ENCODE measurements at places on chromosomes 12 and 14.

- no peak for DNase-seq
Observed at GRCh38 chr14:54278665-54279295, 118.0 kb upstream of the CDKN3 start.

- DNase-seq: no peak
Observed at GRCh38 chr12:50614167-50614759, 109.5 kb downstream of the DIP2B start.

DNA sequence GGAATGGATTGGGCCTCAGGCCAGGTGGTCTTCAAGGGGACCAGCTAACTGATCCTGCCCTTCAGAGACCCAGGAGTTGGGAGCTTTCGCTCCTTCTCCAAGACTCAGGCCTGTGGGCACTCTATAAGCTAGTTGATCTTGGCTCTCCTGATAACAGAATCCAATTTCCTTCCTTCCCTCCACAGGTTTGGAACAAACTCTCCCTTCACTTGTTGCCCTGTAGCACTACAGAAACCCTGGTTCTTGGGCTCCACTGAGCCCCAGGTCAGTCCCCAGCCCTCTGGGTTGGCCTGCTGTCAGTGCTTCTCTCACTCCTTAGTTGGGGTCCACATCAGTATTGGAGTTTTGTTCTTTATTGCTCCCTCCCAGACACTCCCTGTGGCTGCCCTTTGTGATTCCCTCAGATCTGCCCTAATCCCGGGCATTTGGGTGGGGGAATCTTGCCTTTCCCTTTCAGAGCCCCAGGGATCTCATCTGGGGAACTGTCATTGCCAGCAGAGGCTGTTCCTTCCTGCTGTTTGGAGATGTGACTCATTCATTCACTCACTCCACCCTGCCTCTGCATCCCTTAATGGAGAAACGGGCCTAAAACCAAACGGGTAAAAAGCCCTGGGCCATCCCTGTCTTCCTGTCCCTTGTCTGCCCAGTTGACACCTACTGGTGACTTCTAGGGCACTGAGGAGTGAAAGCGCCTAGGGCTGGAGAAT, 4.4 kb upstream of the GPD1 start:
- DNase-seq: no peak

GRCh38 chr12:78470354-78471195, 394.0 kb upstream of the SYT1 start:
- peak; percentile 52 for DNase-seq

- DNase-seq: no peak
Observed at GRCh38 chr14:94539181-94539580, 22.1 kb upstream of the SERPINA4 start.

DNA sequence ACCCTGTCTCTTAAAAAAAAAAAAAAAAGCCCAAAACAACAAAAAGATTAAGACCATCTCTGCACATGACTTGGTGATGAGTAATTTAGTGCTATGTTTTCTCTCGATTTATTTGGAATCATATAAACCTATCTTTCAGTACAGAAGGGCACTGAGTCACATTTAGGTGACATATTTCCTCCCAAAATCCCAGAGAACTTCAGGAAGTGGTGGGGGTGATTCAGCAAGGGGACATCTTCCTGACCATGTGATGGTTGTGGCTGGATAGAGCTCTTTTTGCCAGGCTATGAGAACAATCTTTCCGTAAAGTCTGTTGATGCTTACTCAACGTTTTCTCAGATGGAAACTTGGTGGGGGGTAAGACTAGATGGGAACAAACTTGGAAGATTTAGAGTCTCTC, 50.0 kb downstream of the PPFIBP1 start:
- DNase-seq: no peak

DNA sequence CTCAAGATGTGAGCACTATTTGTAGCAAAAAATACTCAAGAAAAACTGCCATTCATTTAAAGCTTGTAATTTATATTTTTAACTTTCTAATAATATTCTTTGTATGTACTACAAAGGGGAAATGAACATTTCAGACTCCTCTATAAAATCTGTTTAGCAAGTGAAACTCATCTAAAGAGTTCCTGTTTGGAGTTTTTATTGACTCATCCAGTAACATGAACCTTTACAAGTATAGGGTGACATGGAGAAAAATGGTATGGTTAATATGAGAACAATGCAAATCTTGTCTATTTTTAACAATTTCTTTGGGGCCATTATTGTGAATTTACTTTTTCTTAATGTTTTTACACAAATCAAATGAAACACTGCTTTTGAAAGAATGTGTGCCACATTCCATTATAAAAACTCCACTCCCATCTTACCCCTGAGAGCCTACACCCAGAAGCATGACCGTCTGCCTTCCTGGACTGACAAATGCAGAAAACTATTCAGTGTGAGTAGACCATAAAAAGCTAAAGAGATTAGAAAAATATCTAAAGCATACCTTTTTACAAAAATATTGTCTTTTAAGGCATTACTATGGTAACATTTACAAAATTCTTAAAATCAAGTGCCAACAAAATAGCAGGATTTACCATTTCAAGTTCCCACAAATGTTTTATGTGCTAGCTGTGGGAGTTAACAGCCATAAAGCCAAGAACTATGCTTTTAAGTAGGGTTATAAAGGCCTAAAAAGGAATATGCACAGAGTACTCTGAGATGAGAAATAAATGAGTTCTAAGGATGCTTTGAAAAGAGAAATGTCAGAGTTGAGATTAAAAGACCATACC, 144.0 kb downstream of the ADAMTS20 start:
- no peak for DNase-seq

- no peak for DNase-seq
Observed at GRCh38 chr12:52975820-52976573, 27.1 kb downstream of the KRT18 start.

GRCh38 chr14:68797121-68797670, 4.3 kb upstream of the ZFP36L1 start:
- DNase-seq: peak; percentile 77

- no peak for DNase-seq
Observed at GRCh38 chr14:99512110-99512449, 30.9 kb downstream of the CCNK start.

GRCh38 chr12:12563290-12563928, 746 bp upstream of the DUSP16 start:
- DNase-seq: no peak

DNA sequence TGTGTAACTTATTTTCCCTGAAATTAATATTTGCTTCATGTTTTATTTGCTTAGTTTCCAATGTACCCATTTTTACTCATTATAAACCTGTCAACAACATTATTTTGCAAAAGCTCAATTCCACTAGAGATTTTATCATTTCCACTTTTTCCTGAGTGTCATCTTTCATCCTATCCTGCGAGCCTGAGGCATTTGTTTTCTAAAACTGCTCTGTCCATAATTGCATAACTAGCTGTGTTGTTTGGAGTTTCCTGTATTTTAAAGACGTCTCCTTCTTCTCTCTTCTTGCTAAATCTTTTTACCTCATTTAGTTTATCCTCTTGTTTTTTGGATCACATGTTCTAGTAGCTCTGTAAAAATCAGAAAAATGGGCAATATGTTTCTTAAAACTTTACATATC, 332.7 kb upstream of the NOVA1 start:
- DNase-seq: no peak

GRCh38 chr14:61080591-61081010, 99.6 kb downstream of the SLC38A6 start:
- no peak for DNase-seq

GRCh38 chr14:44814196-44814595, 147.6 kb downstream of the KLHL28 start:
- no peak for DNase-seq

- no peak for DNase-seq
Observed at GRCh38 chr14:88252498-88252897, 70.6 kb downstream of the KCNK10 start.

DNA sequence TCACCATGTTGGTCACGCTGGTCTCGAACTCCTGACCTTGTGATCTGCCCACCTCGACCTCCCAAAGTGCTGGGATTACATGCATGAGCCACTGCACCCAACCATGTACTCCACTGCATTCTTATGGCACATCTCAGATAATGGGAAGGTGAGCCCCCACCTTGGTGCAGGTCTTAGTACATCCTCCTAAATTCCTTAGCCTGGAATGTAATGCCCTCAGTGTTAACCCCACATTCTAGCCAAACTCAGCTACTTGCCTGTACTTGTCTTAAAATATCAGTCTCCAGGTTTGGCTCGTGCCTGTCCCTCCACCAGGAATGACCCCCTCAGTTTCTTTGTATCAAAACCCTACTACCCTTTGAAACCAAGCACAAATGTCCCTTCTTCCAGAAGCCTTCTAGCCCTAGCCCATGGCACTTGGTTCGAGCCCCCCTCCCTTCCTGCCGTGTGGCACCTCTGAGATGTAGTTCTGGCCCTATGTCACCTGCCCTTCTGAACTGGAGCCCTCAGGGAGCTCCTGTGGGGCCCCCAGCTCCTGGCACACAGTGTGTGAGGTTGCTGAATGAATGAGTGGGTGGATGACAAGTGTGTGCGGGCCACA, 8.4 kb downstream of the KCNH3 start:
- DNase-seq: no peak

GRCh38 chr14:104557766-104558165, 21.8 kb upstream of the C14orf180 start:
- no peak for DNase-seq

GRCh38 chr12:68290126-68290525, 36.7 kb upstream of the IL22 start:
- DNase-seq: no peak

DNA sequence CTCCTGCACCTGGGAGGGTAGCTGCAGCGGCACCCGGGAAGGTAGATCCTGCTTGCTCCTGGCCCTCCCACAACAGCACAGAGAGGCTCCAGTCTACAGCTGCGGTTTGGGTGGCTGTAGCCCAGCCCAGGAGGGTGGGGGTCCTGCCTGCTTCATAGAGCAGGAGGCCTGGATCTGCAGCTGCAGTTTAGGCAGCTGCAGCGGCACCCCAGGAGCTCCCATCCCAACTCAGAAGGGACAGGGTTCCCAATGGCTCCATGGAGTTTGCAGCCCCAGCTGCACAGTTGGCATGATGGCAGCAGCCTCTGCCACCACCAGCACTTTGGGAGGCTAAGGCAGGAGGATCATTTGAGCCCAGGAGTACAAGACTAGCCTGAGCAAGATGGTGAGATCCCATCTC, 38.5 kb downstream of the TIMELESS start:
- no peak for DNase-seq

GRCh38 chr12:123948796-123949769, 23.5 kb downstream of the CCDC92 start:
- DNase-seq: no peak

DNA sequence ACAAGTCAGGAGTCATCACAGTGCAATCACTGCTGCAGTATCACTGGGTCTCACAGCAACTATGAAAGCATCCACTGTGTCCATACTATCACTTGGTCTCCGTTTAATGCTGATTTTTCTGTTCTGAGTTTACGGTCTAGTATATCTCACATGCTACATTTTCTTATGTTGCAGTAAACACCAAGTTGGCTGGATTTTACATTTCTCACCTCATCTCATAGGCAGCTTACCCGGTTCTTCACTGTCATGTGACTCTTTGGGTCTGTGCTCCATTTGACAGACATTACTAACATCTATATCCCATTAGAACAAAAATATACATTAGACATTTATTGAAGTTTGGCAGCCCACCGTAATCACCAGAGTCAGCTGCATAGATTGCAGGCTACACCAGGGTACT, 115.7 kb upstream of the PRMT8 start:
- DNase-seq: no peak

DNA sequence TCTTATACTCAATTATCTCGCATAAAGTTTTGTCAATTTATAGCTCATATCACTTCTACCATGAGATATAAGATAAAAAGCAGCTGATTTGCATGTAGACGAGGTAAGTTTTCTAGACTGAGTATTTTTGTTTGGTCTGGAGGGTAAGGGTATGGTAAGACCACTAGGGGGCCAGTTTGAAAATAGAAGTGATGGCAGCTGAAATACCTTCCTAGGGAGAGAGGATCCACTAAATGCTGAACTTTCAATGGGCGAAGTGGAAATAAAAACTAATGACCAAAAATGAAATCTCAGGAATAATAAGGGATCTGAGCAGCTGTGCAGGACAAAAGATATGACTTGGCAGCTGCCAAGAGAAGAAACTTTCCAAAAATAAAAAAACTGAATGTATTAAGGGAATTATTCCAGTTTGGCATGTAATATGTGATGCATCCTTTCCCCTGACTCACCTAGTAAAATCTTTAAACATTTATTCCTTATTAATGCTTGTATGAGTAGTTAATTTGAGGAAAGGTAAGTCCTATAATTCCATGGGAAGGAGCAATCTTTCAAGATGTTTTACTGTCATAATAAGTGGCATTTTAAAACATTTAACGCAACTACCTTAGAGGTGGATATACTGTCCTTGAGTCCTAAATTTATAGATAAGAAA, 754.5 kb downstream of the C12orf50 start:
- DNase-seq: peak; percentile 66

DNA sequence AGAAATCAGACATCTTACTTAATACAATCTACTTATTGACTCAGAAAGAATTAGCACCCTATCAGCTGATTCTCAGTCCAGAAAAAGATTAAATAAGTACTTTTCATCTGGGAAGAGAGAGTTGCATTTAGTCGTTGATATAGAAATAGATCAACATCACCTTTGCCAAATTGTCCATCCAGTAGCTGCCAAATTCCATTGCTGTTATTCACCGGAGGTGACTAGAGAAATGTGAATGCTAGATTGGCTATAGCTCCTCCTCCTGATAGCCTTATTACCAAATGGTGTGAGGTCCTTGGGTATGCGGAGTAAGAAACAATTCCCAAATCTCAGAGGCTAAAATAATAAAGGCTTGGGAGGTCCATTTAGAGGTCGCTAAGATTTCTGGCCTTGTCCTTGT, 723.3 kb upstream of the FLRT2 start:
- no peak for DNase-seq

DNA sequence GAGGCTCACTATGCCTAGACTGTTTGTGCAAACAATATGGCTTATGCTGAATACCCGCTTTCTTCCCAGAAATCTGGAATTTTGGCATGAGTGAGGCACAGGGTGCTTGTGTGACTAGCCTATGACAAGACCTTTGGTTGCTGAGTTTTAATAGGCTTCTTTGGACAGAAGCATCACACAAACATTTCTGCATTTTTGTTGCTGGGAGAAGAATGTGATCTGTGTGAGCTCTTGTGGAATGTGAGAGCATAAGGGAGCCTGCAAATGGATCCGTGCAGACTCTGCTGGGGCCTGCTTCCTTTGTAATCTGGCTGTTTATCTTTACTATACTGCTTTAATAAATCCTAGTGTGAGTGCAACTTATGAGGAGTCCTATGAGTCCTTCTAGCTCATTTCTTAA, 83.0 kb upstream of the ZDHHC17 start:
- no peak for DNase-seq

DNA sequence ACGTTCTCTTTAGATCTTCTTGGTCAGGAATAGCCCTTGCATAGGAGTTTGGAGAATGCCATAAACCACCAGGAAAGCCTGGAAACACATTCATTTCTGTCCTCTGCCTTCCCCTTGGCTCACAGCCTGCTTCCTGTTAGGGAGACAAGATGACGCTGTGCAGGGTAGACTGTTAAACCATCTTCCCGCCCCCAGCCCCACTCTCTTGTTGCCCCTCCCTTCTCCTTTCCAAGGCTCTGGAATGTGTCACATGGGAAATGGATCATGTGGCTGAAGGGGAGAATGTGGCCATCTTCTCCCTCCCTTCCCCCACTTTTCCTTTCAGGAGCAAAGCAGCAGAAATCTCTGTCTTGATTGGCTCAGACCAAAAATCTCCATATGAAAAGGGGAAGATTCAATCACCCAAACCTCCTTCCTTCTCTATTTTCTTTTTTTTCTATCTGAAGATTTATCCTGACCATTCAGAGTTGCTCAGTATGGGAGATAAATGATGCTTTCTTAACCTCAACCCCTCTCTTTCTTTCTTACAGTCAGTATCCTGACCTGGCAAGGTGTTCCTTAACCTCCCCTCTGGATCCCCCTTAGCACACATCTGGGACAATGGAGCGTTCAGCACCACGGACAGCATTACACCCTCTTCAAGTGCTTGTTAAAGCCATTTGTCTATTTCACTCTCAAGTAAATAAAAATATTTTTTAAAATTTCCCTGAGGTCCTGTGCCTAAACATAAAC, 11.4 kb downstream of the GPR19 start:
- peak; percentile 64 for DNase-seq
